ENCODE measurements at places on chromosomes 12 and 14.

DNA sequence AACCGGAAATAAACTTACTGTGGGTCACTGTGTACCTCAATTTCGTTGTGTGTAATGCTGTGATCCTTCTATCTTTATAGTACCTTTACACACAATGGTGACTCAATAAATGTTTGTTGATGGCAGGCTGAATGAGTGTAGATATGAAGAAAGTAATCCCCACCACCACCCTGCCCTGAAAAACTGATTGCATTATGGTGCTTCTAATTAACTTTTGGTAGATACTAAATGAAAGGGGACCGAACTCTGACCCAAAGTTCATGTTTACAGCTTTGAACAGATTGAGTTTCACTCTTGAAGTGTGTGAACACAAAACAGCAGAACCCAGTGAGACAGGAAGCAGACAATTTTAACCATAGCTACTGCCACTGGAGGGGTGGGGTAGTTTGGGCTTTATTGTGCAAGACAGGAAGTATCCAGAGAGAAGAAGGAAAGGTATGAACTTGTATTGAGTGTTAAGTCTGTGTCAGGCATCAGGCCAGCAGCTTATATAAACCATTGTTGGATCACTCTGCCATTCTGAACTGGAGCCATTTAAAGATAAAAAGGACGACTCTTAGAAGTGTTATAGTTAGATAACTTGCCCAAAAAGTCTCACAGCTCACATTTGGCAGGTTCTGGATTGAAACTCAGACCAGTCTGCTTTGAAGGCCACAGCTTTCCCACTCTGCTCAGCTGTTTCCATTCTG is 197.0 kb upstream of the AMIGO2 start:
- DNase-seq = peak; percentile 30

DNA sequence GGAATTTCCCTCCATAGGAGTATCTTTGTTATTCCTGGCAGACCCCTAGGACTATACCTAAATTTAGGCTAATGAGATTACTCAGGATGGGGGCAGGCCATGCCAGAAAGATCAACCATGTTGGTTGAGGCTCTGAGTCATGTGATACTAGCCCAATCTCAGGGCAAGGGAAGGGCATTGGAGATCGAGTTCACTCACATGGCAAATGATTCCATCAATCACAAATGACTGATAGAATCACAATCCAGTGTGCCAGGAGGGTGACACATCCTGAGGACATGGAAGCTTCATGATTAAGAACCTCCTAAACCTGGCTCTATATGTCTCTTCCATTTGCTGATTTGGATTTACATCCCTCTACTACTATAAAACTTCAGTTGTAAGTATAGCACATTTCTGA is 182.3 kb downstream of the NTF3 start:
- no peak for DNase-seq

DNA sequence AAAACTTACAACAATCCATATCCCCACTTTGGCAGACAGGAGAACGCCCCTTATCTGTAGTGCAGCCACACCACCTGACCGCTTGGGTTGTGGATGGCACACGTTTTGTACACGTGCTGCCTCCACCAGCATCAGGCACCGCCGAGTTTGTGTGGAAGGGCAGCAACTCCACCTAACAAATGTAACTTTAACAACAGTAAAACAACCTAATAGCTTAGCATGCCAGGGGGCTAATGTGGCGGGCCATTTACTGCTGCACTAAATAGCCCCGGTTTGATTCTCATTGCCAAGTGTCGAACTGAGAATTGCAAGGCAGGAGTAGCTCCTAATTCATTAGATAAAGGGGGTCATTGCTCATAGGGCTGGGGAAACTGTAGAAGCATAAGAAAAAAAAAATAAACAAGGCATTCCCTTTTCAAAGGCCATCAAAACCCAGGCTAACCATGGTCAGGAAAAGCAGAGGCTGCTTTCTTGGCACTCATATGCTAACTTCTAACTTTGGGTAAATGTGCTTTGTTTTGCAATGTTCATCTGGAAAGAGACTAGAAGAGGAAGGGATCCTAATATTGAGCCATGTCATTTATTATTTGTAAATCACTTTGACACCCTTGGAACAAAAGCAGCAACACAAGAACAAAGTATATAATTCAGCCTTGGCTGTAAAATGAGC is 279.7 kb upstream of the SOX5 start:
- no peak for DNase-seq

DNA sequence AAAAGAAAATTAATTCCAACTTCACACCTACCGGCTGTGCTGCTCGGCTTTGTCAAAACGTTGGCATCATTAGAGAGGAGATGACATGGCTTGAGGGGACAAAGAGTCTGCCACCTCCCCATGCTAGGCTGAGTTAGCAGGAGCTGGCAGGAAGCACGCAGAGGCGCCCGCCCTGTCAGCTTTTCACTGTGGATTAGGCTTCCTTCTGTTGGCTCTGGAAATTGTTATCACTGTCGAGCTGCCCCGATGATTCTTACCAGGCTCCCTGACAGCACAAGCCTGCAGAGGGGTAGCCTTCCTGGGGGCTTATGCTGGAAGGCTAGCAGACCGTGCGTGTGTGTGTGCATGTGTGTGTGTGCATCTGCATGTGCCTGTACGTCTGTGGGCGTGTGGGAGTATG is 490.9 kb upstream of the TBX3 start:
- no peak for DNase-seq

- DNase-seq = no peak
Measured at GRCh38 chr14:63051992-63052391, 6.7 kb upstream of the KCNH5 start.

DNA sequence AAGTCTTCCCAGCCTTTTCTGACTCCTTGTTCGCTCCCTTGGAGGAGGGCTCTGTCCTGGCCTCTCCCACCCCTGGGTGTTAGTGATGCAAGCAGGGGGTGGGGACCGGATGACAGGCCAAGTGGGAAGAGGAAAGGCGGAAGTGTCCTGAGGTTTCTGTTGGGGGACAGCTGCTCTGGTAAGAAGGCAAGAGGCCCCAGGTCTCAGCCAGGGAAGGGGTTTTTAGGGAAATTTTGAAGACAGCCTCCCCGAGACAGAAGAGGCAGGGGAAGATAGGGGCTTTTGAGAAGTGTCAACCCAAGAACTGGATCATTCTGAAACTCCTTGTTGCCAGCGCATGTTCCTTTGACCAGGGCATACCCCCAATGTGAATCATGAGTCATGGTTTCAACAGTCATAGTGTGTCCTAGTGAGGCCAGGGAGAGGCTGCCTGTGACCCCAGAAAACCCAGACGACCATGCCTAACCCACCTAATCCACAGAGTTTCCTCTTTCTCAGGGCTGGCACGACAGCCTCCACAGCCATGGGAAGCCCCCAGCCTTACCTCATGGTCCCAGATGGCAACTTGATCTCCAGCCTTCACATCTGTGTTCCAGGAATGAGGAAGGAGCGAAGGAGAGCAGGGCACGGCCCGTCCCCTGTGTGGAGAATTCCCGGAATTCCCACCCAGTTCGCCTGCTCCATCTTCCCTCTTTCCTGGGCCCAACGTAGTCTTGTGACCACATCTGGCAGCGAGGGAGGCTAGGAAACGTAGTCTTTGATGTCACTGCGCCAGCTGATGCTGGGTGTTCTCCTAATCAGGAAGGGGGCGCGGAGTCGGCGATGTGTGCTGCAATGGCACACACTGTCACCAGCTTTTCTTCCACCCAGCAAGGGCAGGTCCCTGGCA is 4.9 kb upstream of the GPR132 start:
- DNase-seq = no peak

- DNase-seq = no peak
Measured at GRCh38 chr14:39406560-39406959, 25.7 kb downstream of the FBXO33 start.

DNA sequence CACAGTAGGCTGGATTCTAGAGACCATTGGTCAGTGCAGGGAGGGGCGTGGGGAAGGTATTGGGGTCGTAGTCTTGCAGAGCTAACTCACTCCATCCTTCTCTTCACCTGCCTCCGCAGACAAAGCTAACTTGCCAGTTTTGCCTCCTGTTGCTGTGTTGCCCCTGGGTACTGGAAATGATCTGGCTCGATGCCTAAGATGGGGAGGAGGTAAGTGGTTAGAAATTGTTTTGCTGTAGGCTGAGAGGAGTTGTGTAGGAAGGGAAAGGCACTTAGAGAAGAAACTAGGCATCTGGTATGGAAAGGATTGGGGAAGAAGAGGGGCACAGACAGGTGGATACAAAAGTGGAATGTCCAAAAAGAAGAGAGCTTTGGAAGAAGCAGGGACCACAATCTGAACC is 11.1 kb downstream of the DGKA start:
- no peak for DNase-seq

- no peak for DNase-seq
Measured at GRCh38 chr14:72889366-72889765, 4.5 kb downstream of the DPF3 start.

DNA sequence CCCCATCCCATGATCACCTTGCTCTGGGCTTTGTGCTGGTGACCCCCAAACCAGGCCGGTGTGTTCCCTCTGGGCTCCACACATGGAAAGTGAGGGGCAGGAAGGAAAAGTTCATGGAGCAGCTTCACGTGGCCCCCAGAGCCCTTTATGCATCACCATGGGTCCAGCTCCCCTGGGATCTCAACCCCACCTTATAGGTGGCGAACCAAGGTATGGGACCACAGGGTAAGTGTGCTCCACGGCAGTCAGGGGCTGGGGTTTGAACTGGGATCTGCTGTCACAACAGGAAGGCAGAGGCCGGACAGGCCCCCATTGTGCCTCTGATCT is 7.4 kb upstream of the BEGAIN start:
- DNase-seq = no peak

GRCh38 chr12:111447571-111448265 is 42.0 kb downstream of the SH2B3 start:
- DNase-seq = no peak

DNA sequence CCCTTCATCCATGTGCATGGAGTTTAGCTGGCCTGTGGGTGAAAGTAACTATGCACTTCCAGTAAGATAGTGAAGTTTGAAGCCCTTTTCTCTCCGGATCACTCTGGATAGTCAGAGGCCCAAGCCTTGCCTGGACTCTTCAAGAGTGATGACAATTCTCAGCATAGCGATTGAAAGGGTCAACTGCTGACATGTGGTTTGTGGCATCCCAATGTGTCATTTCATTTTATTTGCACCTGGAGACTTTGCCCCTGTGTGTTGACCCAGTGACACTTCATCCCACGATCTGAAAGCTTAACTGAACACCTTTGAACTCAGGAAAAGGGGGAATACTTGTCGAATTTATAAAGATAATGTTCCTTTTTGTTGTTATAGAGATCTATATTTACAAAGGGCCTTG is 711.9 kb upstream of the TMEM132C start:
- no peak for DNase-seq

GRCh38 chr12:46855760-46856159 is 30.0 kb upstream of the SLC38A4 start:
- DNase-seq = no peak

DNA sequence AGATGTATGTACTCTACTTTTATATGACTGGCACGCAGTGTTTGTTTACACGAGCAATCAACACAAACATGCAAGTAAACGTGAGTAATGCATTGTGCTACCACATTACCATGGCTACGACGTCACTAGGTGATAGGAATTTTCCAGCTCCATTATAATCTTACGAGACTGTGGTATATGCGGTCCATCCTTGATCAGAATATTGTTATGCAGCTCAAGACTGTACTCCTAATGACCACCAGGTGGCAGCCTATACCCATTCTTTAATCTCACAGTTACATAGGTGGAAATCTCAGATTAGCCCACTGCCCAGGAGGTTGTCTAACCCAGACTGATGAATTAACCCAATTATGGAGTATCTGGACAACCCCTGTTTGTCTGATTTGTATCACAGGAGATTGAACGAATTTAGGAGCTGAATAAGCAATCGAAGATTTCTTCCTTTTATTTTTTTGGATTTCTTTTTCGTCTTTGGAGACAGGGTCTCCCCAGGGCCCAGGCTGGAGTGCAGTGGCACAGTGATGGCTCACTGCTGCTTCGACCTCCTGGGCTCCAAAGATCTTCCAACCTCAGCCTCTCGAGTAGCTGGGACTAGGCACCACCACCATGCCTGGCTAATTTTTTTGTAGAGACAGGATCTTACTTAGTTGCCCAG is 8.7 kb upstream of the TESPA1 start:
- DNase-seq = peak; percentile 62

GRCh38 chr12:69046920-69047319 is 113.9 kb upstream of the CPM start:
- no peak for DNase-seq

DNA sequence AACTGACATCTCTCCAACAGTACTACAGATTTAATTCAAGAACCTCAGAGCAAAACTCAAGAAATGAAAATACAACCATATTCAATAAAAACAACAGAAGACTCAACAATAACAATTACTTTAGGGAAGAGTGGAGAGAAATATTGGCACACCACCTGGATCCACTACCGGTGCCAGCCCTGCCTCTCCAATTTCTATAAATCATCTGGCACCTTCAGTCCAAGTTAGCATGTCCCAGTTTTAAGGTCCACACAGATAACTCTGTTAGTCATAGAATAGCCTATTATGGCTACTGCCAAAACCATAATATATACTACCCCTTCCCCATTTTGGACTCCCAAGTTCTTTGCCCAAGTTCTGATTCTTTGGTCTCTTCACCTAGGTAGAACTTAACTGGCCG is 69.9 kb upstream of the PSMA6 start:
- no peak for DNase-seq

- DNase-seq = peak; percentile 63
Measured at GRCh38 chr12:130868412-130868811, 3.5 kb upstream of the RAN start.

GRCh38 chr12:6424866-6425265 is 19.9 kb upstream of the CD27 start:
- DNase-seq = no peak

DNA sequence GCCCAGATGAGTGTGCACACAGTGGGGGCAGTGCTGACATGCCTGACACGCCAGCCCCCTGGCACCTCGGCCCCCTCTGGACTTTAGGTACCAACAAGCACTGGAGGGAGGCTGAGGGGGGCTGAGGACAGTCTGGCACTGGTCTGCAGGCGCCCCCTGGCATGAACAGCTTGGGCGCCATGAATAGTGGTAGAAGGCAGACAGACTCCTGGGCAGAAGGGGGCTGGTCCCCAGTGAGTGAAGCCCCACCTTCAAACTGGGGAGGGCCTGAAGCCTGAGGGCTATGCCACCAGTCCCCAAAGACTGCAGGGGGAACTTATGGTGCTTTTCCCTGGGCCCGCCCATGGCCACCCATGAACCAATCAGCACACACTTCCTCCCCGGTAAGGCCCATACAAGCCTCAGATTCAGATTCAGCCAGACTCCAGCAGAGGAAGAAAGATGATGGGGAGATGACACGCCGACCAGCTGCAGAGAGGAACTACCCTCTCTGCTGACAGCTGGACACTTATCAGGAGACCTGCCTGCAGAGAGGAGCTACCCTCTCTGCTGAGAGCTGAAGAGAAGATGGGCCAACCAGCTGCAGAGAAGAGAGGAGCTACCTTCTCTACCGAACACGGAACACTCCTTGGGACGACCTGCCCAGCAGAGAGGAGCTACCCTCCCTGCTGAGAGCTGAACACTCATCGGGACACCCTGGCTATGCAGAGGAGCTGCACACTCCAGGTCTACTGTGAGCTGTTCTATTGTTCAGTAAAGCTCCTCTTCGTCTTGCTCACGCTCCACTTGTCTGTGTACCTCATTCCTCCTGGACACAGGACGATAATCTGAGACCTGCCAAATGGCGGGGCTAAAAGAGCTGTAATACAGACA is 324.5 kb downstream of the PCNX1 start:
- no peak for DNase-seq

- no peak for DNase-seq
Measured at GRCh38 chr12:96034621-96035282, 635 bp downstream of the LTA4H start.

Measured in T-cell (primary cell).